Urothelium cell line (cell line): ENCODE measurements at places on chromosomes 1 and 21.

GRCh38 chr1:51950701-51951100, 39.8 kb downstream of the RAB3B start:
- DNase-seq: no peak

- no peak for DNase-seq
Observed at GRCh38 chr1:156589546-156589945, 2.0 kb upstream of the NAXE start.

- DNase-seq: no peak
Observed at GRCh38 chr1:191453487-191453886, 704.8 kb upstream of the RGS18 start.

DNA sequence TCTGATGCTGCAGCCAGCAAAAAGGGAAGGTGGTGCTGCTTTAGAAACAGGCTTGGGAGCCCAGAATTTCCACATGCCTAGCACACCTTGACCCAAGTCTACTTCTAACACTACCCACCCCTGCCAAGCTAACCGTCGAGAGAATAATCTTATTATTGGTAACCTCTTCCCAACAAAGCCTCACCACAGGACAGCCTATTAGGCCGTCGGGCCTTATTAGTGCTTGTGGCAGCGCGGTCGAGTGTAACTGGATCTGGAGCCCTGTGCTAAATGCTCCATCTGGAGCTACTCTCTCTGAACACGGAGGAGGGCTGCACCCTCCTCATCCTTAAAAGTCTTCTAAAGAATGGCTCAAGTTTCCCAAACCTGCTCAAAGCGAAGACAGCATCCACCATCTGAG, 165.5 kb upstream of the NFIA start:
- no peak for DNase-seq

DNA sequence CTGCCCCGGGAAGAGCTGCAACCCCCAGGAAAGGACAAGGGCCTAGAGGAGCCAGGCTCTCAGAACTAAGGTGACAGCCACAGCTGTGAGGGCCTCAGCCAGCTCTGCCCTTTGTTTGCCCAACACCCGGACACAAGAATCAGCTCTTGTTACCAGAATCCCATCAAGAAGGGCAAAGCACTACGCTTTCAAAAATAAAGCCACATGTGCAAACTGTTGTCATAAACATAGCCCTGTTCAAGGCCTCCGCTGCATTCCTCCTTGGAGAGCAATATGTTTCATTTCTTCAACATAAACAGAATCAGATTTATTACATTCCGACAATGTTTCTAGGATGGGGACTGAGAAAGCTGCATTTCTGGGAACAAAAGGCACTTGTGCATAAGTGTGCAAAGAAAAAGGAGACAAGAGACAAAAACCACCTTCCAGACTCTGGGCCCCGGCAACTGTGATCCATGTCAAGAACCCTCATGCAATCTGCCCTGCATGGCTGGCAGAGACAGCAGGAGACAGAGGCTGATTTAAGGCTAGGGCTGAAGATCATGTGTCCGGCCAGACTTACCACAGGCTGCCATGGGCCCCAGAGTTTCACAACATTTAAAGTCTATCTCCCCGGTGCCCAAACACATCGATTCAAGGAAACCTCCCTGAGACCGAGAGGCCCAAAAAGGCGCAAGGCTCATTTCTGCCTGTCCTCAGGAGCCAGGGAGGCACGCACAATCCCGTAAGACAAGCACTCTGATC, 71.0 kb downstream of the SSBP3 start:
- peak; percentile 27 for DNase-seq
